ENCODE measurements at places on chromosomes 12 and 14. TPM values are rescaled to one million over a fixed set of nuclear protein-coding genes. Genes with fewer than 3 reads are reported as not detected.

- no peaks in the 10 kb centered on the region for H3K27me3 ChIP-seq
- no peaks in the 10 kb centered on the region for H3K36me3 ChIP-seq
- H3K27ac ChIP-seq = no peak overlapping the region
- H3K4me1 ChIP-seq = no peaks in the 10 kb centered on the region
- no peak overlapping the region for H3K4me3 ChIP-seq
Observed at GRCh38 chr12:128571906-128572810, 251.6 kb downstream of the SLC15A4 start.

GRCh38 chr12:132046561-132046960, 96.8 kb downstream of the EP400 start:
- no peaks in the 10 kb centered on the region for H3K27me3 ChIP-seq
- no peak for DNase-seq
- H3K4me3 ChIP-seq = no peak overlapping the region
- H3K36me3 ChIP-seq = peaks cover 33% of the 10 kb centered on the region
- H3K27ac ChIP-seq = no peak overlapping the region
- H3K4me1 ChIP-seq = no peaks in the 10 kb centered on the region

DNA sequence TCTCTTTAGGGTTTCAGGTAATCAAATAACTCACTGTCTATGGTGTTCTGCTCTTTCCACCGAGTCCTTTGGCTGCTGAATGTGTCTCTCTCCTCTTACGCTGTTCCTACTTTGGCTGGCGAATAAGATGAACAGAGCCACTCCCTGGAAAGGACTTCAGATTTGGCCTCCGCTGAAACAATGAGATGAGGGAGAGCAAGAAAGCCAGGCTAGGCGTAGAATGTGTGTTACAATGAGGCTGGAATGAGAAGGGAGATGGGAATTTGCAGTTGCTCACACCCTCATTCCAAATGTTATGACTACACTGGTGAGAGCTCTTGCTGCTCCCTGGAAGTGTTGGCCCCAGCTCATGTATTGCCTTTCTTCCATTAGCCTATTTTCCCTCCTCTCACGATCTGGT, at the start of gene MFAP5:
Gene MFAP5, minus strand, starts transcription at position 234 of the 400 bp plus-strand sequence. CDS start 722 bp downstream, outside the sequence.
- H3K4me1 ChIP-seq = no peaks in the 10 kb centered on the region
- H3K27ac ChIP-seq = no peak within 1 kb of the TSS
- no peaks in the 10 kb centered on the region for H3K36me3 ChIP-seq

- no peaks in the 10 kb centered on the region for H3K4me1 ChIP-seq
- H3K36me3 ChIP-seq = peaks cover 5% of the 10 kb centered on the region
- H3K4me3 ChIP-seq = no peak overlapping the region
- no peak overlapping the region for H3K27ac ChIP-seq
Observed at GRCh38 chr12:2982361-2982760, 23.2 kb downstream of the TEAD4 start.

DNA sequence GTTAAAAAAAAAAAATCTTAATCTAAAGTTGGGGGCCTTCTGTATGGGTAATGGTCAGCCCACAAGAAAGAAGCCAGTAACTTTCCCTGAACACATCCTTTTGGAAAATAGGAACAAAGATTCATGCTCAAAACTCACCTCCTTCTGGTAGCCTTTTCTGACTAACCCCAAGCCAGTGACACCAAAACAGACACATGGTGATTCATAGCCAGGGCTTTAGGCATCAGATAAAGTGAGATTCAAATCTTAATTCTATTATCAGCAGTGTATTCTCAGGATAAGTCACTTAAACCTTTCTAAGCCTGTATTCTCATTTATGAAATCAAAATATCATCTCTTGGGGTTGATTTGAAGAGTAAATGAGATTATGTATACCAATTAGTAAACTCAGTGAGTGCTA, 4.9 kb downstream of the ATP5MC2 start:
- H3K36me3 ChIP-seq = peaks cover 22% of the 10 kb centered on the region
- H3K27ac ChIP-seq = no peak overlapping the region
- peaks cover 29% of the 10 kb centered on the region for H3K4me1 ChIP-seq
- H3K4me3 ChIP-seq = peak overlapping the region; percentile 16

DNA sequence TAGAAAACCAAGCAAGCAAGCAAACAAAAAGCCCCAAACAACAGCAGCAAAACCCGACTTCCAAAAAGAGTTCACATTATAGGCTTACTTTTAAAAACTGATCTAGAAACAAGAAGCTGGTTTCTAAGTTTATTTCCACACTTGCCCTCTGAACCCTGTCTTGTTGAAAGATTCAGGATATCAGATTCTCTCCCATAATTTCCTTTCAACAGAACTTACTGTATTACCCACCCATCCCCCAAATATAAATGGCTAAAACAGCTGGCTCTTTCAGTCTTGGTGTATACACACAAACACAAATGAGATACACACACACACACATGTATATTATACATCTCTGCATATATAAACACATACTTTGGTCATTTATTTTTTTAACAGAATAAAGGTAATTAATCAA, 460.9 kb downstream of the ZFP36L1 start:
- H3K4me3 ChIP-seq = no peak overlapping the region
- DNase-seq = no peak
- H3K4me1 ChIP-seq = peaks cover 53% of the 10 kb centered on the region
- no peaks in the 10 kb centered on the region for H3K27me3 ChIP-seq

DNA sequence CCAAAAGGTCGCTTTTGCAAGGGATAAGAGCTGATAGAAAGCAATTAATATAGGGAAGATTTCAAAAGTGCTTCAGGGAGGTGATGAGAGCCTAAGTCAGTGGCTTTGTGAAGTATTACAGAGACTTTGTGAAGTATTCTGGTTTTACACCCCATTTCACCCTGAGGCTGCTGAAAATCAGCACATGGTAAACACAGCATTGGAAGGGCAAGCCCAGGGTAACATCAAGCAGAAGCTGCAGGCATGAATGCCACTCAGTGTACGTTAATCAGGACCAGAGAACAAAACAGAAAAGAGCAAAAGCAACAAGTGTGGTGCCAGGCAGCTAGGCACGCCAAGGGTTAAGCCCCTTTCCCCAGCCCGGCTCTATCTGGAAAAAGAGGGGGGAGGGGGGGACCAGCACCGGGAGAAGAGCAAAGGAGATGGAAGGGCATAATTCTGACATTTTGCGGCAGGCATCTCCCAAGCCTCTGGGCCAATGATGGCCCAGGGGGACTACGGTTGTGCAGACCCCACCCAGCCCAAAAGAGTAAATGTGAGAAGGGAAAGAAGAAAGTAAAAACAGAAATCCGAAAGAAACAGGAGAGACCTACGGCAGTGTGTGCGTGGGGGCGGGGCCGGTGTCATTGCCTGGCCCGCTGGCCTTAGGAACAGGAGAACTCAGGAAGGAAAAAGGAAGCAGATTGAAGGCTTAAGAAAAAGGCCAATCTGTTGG, 58.9 kb downstream of the DHRS2 start:
- H3K36me3 ChIP-seq = peaks cover 2% of the 10 kb centered on the region
- H3K27me3 ChIP-seq = peaks cover 7% of the 10 kb centered on the region
- H3K4me1 ChIP-seq = no peaks in the 10 kb centered on the region
- H3K4me3 ChIP-seq = no peak overlapping the region
- no peak for DNase-seq

DNA sequence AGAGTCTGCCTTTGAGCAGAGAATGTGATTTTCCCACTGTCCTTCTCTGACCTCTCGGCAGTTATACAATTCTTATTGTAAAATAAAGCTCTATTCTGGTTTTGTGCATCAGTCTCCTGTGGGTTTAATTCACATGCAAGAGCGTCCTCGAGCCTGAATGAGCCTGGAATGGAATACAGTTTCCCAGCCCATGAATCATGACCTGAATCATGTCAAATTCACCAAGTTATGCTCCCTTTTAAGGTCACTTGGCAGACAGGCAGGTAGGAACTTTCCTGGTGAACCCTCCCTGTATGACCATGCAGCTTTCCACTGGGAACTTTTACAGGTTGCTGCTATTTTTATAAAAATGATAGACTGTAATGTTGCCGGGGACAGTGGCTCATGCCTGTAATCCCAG, 41.7 kb downstream of the BICD1 start:
- peaks cover 6% of the 10 kb centered on the region for H3K36me3 ChIP-seq
- no peak overlapping the region for H3K4me3 ChIP-seq
- no peaks in the 10 kb centered on the region for H3K4me1 ChIP-seq
- no peak for DNase-seq
- H3K27ac ChIP-seq = no peak overlapping the region

The SARNP gene
- 123 TPM for total RNA-seq

DNA sequence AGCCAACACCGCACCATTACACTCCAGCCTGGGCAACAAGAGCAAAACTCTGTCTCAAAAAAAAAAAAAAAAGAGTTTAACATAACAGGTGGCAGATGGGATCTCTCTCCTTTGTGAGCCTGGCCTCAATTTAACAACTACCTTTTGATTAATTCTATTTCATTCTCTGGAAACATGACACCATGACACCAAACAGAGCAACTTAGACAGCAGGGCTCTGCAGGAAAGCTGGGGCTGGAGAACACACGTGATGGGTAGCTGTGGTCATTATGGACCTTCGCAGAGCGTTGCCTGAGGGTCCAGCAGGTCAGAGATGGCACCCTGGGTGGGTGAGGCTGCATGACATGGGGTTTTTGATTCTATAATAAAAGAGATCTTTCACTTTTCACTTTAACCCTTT, 1.7 kb upstream of the DGLUCY start:
- no peak for DNase-seq
- H3K27ac ChIP-seq = peak overlapping the region; percentile 8
- H3K4me3 ChIP-seq = peak overlapping the region; percentile 54
- peaks cover 50% of the 10 kb centered on the region for H3K4me1 ChIP-seq
- H3K36me3 ChIP-seq = no peaks in the 10 kb centered on the region

- DNase-seq = no peak
- H3K4me1 ChIP-seq = peaks cover 62% of the 10 kb centered on the region
- H3K27ac ChIP-seq = no peak overlapping the region
- H3K27me3 ChIP-seq = peaks cover 98% of the 10 kb centered on the region
- H3K4me3 ChIP-seq = no peak overlapping the region
Observed at GRCh38 chr14:64722842-64723447, 18.7 kb downstream of the PLEKHG3 start.
